ENCODE measurements at places on chromosomes 2 and 18. TPM values are rescaled to one million over a fixed set of nuclear protein-coding genes. Genes with fewer than 3 reads are reported as not detected.

LIMS3 gene
- 5.4 TPM for total RNA-seq

SLC9A2 gene
- total RNA-seq, result not detected

TMEM17 gene
- total RNA-seq, result 1.6 TPM

IL1A gene
- total RNA-seq, result not detected

DNA sequence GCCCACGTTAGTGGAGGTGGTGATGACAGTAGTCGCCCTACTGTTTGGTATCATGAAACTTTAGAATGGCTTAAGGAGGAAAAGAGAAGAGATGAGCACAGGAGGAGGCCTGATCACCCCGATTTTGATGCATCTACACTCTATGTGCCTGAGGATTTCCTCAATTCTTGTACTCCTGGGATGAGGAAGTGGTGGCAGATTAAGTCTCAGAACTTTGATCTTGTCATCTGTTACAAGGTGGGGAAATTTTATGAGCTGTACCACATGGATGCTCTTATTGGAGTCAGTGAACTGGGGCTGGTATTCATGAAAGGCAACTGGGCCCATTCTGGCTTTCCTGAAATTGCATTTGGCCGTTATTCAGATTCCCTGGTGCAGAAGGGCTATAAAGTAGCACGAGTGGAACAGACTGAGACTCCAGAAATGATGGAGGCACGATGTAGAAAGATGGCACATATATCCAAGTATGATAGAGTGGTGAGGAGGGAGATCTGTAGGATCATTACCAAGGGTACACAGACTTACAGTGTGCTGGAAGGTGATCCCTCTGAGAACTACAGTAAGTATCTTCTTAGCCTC lies 16.2 kb downstream of the MSH6 start:
- H3K36me3 ChIP-seq, result peaks cover 99% of the 10 kb centered on the region
- no peak for DNase-seq
- no peak overlapping the region for H3K27ac ChIP-seq
- H3K27me3 ChIP-seq, result no peaks in the 10 kb centered on the region
- H3K4me1 ChIP-seq, result no peaks in the 10 kb centered on the region
- no peak overlapping the region for H3K4me3 ChIP-seq

DNA sequence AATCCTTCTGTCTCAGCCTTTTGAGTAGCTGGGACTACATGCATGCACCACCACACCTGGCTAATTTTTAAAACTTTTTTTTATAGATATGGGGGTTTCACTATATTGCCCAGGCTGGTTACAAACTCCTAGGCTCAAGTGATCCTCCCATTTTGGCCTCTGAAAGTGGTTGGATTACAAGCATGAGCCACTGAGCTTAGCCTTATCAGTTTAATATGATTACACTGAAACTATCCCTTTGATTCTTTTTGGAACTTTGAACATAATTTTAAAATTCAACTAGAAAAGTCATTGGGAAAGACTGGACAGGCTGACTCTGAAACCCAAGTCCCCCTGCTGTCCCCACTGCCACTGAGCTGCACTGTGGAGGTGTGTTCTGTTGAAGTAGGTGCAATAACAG lies 114.8 kb downstream of the ARL4C start:
- H3K27me3 ChIP-seq, result no peaks in the 10 kb centered on the region
- no peak for DNase-seq
- no peaks in the 10 kb centered on the region for H3K4me1 ChIP-seq
- H3K4me3 ChIP-seq, result no peak overlapping the region
- H3K36me3 ChIP-seq, result no peaks in the 10 kb centered on the region

- no peak overlapping the region for H3K4me3 ChIP-seq
- H3K36me3 ChIP-seq, result no peaks in the 10 kb centered on the region
- peak overlapping the region; percentile 53 for H3K27ac ChIP-seq
- no peak for DNase-seq
These were observed 476.4 kb upstream of the ZEB2 start for GRCh38 chr2:144996225-144996795.

All from heart left ventricle (tissue), 16 donors.